CD8-positive, alpha-beta memory T cell (primary cell): ENCODE measurements at places on chromosomes 6 and 20.

DNA sequence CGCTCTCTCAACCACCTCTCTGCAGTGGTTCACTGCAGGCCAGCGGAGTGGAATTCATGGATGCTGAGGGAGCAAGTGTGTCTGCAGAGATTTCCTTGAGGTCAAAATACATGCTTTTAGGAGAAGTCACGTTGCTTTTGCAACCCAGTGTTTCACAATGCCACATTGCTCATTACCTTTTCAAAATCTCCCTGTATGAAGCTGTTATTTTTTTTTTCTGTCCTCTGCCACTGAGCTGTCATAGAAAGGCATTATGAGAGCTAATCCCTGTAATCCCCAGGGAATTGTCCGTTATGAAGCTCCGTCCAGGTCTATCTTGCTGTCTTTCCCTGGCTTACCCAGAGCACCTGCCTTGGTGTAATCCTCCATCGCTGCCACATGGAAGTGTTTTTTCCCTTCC, 60.5 kb upstream of the SLC22A23 start:
- no peak for DNase-seq

DNA sequence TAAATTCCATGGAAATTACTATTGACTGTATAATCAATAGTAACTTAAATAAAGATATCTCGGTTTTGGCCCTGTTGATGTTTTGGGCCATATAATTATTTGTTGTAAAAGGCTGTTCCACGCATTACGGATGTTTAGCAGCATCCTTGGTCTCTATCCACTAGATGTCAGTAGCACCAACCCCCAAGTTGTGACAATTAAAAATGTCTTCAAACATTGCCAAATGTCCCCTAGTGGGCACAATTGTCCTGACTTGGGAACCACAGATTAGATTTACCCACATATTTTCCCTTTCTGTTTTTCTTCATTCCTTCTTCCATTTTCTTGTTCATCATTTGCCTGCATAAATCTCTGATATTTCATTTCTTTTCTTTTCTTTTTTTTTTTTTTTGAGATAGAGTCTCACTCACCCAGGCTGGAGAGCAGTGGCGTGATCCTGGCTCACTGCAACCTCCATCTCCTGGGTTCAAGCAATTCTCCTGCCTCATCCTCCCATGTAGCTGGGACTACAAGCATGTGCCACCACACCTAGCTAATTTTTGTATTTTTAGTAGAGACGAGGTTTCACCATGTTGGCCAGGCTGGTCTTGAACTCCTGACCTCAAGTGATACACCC, 13.6 kb upstream of the WFDC8 start:
- no peak for DNase-seq

DNA sequence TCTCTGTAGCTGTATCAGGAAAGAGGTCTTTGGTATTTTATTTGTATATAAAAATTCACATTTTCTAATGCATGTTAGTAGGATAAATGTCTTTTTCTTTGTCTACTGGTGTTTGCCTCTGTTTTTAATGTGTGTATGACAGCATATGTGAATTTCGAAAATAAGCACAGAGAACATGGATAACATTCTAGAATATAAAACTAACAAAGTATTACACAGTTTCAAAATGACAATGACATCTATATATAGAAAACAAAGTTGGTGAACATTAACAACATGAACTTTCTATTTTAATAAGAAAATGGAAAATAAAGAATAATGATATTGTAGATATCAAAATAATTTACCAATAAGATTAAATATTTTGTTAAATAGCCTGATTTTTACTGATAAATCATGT, 608.0 kb downstream of the COL12A1 start:
- DNase-seq: no peak

DNA sequence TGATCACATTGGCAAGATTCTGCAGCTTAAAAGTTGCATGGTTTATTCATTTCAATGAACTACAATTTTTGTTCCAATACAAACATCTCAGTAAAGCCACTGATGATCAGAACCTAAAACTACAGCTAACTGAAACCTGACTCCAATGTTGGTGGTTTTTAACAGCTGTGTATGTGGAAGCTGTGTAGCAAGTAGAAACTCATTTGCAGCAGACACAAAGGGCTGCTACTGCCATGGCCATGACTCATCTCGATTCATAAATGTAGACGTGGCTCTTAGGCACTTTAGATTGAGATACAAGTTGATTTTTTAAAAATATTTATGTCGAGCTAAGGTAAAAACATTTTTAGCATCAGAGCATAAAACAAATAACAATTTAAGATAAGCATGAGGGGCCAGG, 19.5 kb upstream of the MAP3K4 start:
- no peak for DNase-seq

GRCh38 chr6:27650620-27651370, 177.9 kb upstream of the ZNF184 start:
- no peak for DNase-seq

- DNase-seq: no peak
Observed at GRCh38 chr6:90701146-90701781, 114.4 kb upstream of the MAP3K7 start.

DNA sequence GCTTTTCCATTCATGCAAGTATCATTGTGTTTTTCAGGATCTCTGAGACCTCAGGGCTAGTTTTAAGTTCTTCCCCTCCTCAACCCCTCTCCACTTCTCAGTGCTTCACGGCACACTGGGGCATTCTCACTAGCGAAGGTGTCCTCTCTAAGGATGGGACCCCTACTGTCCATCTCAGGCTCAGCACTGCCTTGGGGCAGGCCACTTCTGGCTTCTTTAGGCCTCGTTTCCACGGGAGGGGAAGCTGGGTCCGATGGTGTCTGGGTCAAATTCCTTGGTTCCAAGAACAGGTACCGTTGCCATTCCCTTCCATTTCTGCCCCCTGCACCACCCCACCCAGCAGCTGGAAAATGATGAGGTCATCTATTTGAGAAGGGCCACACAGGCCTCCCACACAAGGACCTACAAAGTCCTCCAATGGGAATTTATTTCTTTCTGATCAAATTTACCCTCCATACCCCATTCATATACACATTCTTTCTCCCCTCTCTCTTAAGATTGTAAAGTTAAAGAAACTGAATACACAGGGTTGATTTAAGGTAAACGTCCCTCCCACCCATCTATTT, 17.2 kb downstream of the GNAS start:
- no peak for DNase-seq

- no peak for DNase-seq
Observed at GRCh38 chr20:53757472-53757913, 163.9 kb upstream of the ZNF217 start.

GRCh38 chr20:54323227-54323734, 115.4 kb downstream of the PFDN4 start:
- no peak for DNase-seq

DNA sequence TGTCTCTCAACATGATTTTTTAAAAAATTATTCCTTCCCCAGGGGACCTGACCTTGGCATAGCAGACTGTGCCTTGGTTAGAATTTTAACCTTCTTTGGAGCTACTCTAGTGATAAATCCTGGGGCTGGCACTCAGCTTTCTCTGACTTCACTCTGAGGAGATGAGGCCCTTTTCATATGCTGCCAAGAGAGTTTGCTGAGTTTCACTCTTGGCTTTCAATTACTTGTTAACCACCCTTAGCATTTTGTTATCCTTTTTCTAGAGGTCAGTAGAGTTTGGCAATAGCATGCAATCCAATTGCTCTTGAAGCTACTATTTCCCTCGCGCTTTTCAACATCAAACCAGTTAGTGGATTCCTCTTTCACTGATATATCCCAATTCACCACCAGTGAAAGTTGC, 920.3 kb downstream of the EYS start:
- DNase-seq: no peak

- DNase-seq: no peak
Observed at GRCh38 chr6:11324453-11325015, 92.1 kb upstream of the NEDD9 start.

- no peak for DNase-seq
Observed at GRCh38 chr6:110542311-110543024, 66.1 kb upstream of the SLC22A16 start.

DNA sequence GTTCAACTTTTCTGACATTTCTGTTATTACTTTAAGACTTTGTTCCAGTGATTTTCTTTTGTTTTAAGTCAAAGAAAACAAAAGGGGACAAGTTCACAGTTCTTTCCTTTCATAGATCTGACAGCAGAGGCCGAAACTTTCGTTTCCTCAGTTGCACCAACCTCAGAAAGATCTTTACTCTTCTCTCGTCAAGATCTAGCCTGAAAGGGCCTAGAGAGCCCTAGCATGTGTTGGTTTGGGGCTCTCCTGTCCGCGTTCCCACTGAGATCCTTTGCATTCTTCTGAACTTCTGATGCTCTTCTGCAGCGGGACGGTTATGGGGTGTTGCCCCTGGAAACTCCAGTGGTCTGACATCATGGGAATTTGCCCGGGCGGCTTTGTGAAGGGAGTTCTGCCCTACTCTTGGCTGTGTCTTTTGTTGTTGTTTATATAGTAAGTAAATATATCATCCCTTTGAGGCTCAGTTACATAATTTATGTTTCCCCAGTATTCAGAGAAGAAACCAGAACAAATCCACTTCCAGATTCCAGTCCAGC, 129.1 kb downstream of the SASH1 start:
- no peak for DNase-seq

DNA sequence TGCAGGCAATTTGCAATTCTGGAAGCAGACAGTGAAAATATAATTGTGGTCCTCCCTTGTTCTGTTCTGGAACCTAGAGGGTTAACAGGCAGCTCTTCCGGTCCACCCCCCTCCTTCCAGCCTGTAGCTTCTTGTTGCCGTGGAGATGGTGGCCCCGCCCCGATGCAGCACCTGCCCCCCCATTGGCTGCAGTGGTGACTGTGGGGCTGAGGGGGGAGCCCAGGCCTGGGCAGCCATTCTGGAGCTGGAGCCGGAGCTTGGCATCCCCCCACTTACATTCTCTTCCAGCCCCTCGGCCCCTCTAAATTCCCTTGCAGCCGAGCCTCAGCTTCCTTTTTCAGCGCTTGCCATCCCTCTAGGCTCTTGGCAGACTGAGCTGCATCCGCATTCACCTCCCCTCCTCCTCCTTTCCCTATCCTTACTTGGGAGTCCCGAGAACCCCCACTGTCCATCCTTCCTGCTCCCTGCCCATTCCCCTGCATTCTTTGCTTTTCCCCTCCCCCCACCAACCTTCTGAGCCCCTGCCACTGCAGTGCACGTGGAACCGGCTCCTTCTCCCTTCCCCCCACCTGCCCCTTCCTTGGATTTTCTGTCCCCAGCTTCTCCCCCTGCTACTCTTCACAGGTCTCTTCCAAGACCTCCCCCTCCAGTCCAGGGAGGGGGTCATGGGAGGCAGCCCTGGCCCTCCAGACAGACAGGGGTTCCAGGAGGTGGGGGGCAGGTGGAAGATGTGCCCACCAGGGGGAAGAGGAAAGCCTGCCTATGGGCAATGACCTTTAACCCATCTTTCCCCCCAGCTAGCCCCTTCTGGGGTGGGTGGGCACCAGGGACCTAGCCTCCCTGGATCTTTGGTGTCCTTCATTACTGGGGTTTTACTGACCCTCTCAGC, 11.4 kb downstream of the SYNGAP1 start:
- DNase-seq: peak; percentile 83

- peak; percentile 59 for DNase-seq
Observed at GRCh38 chr20:64083378-64083803, 807 bp downstream of the LKAAEAR1 start.

DNA sequence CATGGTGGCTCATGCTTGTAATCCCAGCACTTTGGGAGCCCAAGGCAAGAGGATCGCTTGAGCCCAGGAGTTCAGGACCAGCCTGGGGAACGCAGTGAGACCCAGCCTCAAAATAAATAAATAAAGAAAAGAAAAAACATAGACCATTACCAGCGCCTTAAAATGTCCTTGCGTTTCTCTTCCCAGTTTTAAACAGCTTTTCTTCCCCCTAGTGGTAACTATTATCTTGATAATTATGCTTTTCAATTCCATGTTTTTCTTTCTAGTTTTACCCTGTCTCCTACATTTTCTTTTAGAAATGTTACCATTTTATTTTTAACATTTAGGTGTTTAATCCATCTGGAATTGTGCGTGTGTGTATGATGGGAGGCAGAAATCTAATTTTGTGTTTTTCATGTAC, 24.4 kb downstream of the DNAH8 start:
- DNase-seq: no peak

DNA sequence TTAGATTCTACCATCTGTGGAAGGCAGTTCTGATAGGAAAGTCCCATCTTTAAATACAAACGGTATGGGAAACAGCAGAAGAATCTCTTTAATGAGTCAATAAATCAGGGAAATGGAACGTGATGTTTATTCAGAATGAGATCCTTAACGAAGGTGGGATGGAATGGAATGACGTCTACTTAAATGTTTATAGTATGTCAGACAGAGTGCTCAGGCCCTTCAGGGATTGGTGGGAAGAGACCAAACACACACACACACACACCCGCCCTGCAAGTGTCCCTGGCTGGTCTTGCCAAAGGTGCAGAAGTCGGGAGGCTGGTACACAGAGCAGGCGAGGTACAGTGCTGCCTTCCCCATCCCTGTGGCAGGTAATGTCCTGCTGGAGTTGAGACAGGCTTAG, 164.0 kb downstream of the FARS2 start:
- no peak for DNase-seq

DNA sequence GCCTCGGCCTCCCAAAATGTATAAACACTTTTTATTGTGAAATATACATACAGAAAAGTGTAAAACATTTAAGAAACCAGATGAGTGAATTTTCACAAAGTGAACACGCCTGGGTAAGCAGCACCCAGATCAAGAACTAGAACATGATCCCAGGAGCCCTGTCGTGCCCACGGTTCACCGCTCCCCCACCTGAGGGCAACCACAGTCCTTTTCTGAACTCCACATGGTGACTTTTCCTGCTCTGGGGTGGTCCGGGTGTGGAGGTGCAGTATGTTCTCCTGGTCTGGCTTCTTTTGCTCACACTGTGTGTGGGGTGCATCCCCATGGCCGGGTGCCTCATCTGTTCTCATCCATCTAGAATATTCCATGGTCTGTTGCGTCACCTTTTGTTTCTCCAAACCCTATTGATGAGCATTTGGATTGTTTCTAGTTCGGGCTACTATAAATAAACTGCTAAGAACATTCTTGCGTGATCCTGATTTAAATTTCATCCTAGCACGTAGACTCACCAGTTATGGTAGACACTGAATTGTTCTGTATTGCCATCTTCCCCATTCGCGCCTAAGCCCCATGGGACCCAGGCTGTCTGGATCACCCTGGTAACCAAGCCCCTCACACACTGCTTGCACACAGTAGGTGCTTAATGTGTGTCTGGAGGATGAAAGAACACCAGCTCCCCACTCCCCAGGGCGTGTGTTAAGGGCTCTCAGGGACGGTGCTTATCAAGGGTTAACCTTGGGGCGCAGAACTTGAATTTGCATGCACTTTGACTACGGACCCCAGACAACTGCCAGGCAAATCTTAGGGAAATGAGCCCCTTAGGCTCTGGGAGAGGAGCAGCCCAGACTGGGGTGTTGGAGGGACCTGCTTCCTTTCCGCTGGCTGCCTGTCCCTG, 56.2 kb downstream of the CTCFL start:
- no peak for DNase-seq

DNA sequence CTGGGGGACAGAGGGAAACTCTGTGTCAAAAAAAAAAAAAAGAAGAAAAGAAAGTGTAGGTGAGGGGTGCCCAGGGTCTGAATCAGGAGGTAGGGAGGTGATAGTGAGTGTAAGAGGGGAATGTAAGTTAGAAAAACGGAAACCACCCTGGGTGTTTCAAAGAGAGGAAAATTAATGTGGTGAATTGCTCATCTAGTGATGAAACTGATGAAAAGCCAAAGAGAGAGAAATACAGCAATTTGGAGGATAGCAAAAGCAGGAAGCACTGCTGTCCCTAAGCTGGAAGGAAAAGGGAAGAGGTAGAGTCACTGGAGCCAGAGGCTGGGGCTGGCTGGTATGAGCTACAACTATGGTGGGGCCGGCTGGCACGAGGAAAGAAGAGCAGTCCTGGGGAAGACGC, 85.0 kb upstream of the CEP85L start:
- no peak for DNase-seq

- DNase-seq: no peak
Observed at GRCh38 chr6:130140084-130140483, 82.7 kb downstream of the SAMD3 start.
